ENCODE measurements at places on chromosomes 5 and 9.

GRCh38 chr9:115357821-115358220 lies 239.9 kb upstream of the TNC start:
- no peak for DNase-seq

DNA sequence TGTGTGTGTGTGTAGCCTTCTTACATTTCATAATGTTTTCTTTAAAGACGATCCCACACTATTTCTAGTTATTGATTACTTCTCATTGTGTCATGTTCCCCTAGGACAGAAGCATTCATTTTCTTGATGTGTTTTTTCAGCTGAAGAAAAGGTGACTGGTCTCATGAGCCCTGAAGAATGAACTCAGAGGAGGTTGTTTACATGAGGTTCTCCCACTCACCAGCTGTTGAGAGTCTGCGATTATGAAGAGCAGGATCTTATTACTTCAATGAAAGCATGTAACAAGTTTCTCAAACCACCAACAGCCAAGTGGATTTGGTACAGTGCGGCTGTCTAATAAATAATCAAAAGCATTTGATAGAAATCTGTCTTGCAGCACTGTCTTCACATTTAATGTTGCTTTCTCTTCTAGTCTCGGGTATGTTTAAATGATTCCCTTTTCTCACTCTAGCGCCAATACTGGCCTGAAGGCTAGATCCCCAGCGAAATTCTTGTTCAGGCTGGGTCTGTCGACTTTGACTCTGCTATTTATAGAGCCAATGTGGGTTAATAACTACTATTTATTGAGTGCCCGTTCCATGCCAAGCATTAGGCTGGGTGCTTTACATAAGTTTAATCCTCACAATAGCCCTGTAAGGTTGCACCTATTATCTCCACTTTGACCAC lies 9.6 kb upstream of the FSD1L start:
- no peak for DNase-seq

- DNase-seq, result no peak
Observed at GRCh38 chr9:34493972-34494535, 28.7 kb downstream of the ENHO start.

DNA sequence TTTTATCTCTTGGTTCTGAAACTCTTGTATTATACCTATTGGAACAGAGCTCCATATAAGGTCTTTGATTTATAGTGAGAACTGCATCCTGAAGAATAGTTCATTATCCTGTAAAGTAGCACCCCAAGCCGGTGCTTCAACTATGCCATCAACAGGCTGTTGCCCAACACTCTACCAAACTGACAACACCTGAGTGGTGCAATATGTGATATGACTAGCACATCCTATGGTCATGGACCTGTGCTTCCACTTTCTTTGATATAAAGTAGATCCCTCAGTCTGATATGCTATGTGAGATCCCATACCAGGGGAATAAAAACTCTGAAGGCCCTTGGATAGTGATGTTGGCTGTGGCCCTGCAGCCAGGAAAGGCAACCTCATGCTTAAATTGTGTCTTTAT lies 15.8 kb downstream of the CSF2 start:
- DNase-seq, result no peak

- no peak for DNase-seq
Observed at GRCh38 chr9:2939368-2939767, 95.5 kb upstream of the PUM3 start.

DNA sequence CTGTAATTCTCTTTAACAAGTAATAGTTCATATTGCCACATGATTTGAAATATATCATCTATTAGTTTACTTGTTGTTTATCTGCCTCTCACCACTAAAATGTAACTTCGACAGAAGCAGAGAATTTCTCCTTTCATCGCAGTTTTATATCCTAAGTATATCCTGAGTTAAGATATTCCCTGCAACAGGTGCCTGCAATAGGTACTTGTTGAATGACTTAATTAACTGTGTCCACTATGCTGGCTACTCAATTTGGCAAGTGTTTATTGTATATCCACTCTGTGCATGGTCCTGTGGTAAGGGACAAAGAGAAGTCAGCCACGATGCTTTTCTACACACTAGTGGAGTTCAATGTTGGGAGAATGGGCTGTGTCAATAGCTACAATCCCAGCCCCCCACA lies 108.5 kb downstream of the PSAT1 start:
- no peak for DNase-seq

GRCh38 chr5:131513780-131514179 lies 121.2 kb downstream of the RAPGEF6 start:
- DNase-seq, result no peak

DNA sequence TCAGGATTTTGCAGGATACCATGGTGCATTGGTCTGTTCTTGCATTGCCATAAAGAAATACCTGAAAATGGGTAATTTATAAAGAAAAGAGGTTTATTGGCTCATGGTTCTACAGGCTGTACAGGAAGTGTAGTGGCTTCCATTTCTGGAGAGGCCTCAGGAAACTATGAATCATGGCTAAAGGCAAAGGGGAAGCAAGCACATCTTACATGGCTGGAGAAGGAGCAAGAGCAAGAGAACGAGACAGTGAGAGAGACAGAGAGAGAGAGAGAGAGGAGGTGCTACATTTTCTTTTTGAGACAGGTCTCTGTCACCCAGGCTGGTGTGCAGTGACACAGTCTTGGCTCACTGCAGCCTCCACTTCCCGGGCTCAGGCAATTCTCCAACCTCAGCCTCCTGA lies 43.9 kb downstream of the P4HA2 start:
- DNase-seq, result no peak

DNA sequence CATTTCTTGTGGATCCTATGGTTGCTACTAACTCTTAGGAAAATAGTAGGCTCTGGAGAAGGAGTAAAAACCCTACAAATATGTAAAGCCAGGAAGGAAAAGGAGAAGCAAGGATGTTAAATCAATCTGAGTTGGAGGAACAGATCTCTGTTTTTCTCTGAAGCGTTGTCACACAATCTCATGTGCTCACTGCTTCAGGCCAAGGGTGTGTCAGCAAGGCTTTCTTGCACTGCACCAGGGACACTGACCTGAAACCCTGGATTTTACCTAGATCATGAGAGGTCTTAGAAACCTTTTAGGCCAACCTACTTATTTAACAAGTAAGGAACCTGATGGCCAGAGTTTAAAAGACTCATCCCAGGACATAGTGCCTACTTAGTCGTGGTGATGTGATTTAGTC lies 12.5 kb upstream of the AGXT2 start:
- DNase-seq, result no peak

GRCh38 chr9:16103620-16104397 lies 551.0 kb downstream of the CCDC171 start:
- DNase-seq, result no peak

- no peak for DNase-seq
Observed at GRCh38 chr9:12859704-12860251, 85.0 kb downstream of the LURAP1L start.

- DNase-seq, result no peak
Observed at GRCh38 chr5:74421377-74421776, 219.2 kb downstream of the ENC1 start.

- no peak for DNase-seq
Observed at GRCh38 chr9:99025616-99026270, 79.2 kb upstream of the TGFBR1 start.

GRCh38 chr9:7879551-7880245 lies 80.1 kb upstream of the DMAC1 start:
- no peak for DNase-seq

DNA sequence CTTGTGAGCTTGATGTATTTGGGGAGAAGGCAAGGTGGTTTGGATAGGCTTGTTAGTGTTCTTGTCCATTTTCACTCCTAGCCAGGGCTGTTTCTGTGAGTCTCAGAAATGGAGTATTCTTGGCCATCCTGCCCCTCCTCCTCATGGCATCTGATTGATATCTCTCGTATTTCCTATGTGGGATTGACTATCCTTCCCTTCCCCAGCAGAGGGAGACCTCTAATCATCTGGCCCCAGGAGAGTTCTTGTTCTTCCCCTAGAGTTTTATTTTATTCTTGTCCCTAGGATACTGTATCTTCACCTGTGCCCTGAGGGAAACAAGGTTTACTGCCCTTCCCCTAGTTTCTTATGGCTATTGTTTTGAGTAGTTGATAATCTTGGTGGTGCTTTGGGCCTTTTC lies 114.4 kb downstream of the VPS13A start:
- peak; percentile 0 for DNase-seq

GRCh38 chr5:143586781-143587362 lies 183.4 kb upstream of the NR3C1 start:
- no peak for DNase-seq
